ENCODE measurements at places on chromosomes 6 and 20.

- DNase-seq = no peak
These were observed 848.1 kb upstream of the EYS start for GRCh38 chr6:66555082-66555481.

DNA sequence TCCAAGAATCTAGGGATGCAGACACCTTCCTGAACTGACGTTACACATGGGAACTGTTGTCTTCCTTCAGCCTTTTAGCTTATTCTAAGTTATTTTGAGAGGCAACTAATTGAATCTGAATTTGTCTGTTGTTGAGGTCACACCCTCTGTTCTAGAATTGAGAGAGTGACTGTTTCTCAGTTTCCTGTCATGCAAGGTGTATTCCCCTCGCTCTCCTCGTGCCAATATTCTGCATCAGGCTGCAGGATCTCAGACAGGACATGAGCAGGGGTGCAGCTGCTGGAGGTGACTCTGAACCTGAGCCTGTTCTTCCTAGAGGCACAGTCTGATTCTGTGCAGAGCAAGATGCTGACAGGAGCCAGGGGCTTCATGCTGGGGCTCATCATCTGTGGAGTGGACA lies 52.5 kb downstream of the HLA-DPB1 start:
- peak; percentile 57 for DNase-seq

DNA sequence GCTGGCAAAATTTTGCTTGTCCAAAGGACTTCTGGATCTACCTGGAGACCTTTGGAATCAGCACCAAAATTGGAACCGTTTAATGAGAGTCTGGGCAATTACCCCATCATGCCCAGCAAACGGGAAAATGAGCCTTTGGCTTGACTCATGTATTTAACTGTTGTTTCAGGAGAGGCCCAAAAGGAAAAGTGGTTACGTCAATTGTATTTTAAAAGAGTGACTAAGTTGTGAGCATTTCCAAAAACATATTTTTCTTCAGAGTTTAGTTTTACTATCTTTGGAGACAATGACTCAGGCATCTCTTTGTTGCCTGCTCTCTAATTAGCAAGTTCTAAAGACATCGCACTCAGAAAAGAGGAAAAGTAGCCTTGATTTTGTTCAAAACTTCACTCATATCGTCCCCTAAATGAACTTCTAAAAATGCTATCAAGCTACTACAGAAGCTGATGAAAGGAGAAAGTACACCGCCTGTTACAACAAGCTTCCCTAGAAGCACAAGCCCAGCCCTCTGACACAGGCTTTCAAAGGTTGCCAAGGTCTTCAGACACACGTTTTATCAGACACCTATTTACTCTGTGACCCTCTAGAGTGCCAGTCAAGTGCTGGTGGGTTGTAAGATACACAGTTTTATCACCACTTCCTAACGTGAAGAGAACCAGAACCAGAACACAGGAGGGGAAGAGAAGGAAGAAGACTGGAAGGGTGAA lies 146.2 kb downstream of the TBX18 start:
- DNase-seq = no peak

DNA sequence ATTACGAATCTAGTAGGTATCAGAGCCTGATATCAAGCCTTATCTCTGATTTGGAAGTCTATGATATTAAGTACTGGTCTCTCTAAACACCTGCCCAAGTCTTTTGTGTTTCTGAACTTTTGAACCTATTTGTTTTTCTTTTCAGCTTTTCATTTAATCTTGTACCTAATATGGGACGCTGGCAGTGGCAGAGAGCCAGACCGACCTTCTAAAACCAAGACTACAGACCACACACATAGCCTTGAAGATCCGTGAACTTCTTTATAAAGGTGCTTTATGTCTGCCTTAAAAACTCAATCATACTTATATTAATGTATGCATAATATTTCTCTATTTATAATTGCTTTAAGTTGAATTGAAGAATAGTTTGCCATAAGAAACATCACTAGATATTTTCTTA lies 12.6 kb upstream of the PTCHD4 start:
- no peak for DNase-seq

GRCh38 chr6:37576336-37576737 lies 76.6 kb upstream of the CCDC167 start:
- no peak for DNase-seq

DNA sequence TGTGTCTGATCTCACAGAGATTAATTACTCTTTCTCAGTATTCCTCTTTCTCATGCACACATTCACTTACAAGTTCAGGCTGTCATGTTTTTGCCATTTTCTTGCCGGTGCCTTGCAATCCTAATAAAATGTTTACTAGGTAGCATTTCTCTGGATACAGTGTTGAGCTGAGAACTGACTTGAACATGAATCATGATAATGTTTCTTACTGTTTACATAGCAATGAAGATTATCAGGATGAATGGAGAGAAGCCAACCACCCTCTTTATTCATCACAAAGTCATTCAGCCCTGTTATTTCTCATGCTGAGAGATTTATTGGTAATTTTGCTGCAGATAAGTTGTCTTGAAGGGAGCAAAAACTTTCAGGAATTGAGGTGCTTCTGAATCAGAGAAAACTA lies 185.5 kb upstream of the ECI2 start:
- DNase-seq = no peak

- DNase-seq = peak; percentile 4
These were observed 115.2 kb upstream of the GLP1R start for GRCh38 chr6:38933426-38933825.

GRCh38 chr20:15061061-15061430 lies 723.6 kb upstream of the FLRT3 start:
- DNase-seq = no peak

GRCh38 chr6:87979737-87980136 lies 67.9 kb upstream of the SPACA1 start:
- DNase-seq = no peak

DNA sequence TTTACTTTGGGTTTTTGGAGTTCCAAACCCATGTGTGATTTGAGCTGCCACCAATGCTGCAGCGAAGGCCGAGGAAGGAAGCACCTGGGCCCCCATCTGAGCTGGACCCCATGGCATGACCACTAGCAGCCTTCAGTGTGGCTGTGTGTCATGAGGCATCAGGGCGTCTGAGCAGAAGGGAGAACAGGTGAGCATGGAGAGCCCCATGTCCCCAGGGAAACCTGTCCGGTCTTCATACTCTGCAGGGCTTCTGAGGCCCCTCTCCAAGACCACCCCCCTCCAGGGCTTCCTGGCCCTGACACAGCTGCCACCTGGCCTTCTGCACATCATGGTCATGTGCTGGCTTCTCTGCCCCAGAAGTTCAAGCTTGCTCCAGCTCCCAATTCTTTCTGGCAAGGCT lies 169.1 kb upstream of the CST7 start:
- DNase-seq = no peak

DNA sequence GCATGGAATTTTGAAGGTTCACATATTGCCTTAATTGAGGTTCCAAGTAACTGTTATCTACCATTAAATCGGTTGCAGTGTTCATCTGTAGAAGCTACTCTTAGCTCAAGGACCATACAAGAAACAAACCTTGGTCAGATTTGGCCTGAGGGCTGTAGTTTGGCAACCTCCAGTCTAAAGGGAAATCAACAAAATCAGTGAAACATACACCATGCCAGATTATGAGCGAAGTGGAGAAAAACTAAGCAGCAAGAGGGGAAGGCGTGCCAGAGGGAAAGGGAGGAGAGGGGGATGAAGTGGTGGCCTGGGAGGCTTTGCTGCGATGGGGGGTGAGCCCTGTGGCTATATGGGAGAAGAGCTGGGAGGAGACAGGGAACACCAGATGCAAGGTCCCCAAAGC lies 8.8 kb upstream of the SNAI1 start:
- no peak for DNase-seq

- DNase-seq = no peak
These were observed 14.5 kb downstream of the BCL2L1 start for GRCh38 chr20:31707994-31708735.

GRCh38 chr6:43762966-43763695 lies 6.9 kb upstream of the VEGFA start:
- DNase-seq = no peak

GRCh38 chr6:79028641-79029314 lies 49.3 kb downstream of the PHIP start:
- no peak for DNase-seq
